ENCODE measurements at places on chromosomes 7 and 10.
A peak's percentile ranks its signal among the peaks of the same experiment; 100 is the strongest.

- DNase-seq = no peak
Observed at GRCh38 chr10:93968540-93968945, 25.2 kb upstream of the PLCE1 start.

GRCh38 chr7:155284496-155285274 lies 13.0 kb upstream of the INSIG1 start:
- no peak for DNase-seq

DNA sequence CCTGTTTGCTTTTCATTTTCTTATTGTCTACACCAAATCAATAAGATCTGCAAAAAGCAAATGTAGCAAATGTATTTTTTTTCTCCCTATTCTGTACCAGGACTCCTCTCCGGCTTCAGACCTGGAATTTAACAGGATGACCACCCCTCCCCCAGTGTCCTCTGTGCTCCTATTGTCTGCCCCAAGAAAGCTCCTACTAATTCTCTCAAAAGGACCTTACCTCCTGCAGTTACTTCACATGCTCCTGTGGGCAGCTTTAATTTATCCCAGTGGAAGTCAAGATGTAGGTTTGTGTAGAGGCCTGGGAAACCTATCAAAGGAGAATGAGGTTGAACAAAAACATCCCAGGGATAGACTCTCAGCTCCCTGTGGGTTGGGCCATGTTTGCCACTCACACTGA lies 31.3 kb downstream of the PLXNA4 start:
- DNase-seq = no peak

- DNase-seq = no peak
Observed at GRCh38 chr7:125568799-125569198, 639.2 kb upstream of the POT1 start.

- DNase-seq = no peak
Observed at GRCh38 chr10:100741378-100742075, 3.9 kb upstream of the PAX2 start.

DNA sequence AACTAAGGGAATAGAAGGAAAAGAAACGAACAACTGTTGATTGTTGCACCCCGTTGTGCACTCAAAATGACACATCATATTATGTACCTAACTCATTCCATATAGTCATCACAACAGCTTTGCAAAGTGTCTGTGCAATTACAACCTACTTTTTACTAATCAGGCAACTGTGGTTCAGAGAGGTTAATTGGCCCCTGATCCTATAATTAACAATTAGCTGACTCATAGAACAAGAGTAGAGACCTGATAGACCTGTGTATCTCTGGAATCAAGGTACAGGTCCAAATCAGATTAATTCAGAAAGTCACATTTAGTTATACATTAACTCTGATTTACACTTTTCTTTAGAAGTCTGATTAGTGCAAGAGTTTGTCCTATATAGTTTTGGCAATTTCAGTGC lies 122.5 kb upstream of the CDK13 start:
- DNase-seq = no peak

DNA sequence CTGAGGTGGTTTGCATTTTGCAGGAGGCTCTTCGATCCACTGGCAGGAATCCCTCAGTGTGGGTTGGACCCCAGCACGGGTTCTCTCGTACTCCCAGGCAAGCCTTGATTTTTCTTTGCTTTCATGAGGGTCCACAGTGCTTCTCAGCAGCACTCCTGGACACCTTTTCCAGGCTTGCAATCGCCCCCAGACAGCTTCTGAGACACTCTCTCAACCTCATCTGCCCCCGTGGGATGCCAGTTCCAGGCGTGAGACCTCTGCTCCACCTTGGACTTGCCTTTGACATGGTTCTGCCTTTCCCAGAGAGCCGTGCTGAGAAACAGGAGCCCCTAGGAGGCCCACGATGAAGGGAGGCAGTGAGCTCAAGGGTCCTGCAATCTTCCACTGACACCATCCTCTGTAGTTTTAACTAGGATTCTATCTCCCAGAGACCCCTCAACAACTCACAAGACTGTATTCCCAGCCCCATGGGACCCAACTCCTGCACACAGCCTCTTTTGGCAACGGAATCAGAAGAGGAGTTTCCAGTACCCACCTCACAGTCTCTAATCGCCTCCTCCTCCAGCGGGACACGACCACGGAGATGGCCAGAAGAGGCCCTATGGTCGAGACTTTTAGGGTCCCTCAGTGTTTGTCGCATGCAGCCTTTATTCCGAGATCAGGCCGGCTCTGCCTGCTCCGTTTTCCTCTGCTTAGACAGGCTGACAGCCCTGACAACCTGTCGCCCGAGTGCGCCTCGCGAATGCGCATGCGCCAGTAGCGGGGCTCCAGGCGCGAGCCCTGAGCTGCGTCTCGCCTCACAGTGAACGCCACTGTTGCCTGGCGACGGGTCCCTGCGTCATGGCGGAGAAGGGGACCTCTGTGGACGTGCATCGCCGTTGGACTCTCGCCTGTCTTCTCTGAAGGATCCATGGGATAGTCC lies 26.0 kb upstream of the ZNF273 start:
- peak; percentile 75 for DNase-seq

- no peak for DNase-seq
Observed at GRCh38 chr10:77636967-77637531, 559 bp downstream of the KCNMA1 start.

- no peak for DNase-seq
Observed at GRCh38 chr7:111833466-111833865, 271.2 kb upstream of the IMMP2L start.

DNA sequence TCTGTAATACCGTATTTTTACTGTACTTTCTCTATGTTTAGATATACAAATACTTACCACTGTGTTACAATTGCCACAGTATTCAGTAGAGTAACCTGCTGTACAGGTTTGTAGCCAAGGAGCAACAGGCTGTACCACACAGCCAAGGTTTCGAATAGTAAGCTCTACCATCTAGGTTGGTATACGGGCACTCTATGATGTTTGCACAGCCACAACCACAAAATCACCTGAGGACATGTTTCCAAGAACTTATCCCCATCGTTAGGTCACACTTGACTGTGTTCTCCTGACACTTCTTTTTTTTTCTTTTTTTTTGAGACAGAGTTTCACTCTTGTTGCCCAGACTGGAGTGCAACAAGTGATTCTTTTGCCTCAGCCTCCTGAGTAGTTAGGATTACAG lies 134.6 kb upstream of the TRIM24 start:
- no peak for DNase-seq

- peak; percentile 56 for DNase-seq
Observed at GRCh38 chr7:123533929-123534382, 439 bp downstream of the IQUB start.

DNA sequence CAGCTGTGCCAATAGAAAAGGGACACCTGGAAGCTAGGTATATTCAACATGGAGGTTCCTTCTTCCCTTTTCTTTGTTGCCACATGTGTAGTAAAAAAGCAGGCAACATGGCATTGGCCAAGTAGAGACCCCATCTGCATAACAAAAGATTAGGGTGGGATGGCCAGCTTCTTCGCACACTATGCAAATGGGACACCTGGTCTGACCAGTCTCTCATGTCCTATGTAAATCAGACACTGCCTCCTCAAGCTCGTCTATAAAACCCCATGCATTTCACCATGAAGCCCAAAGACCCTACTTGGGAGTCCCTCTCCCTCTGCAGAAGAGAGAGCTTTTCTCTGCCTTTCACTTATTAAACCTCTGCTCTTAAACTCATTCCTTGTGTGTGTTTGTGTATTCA lies 53.9 kb downstream of the MYL10 start:
- no peak for DNase-seq

DNA sequence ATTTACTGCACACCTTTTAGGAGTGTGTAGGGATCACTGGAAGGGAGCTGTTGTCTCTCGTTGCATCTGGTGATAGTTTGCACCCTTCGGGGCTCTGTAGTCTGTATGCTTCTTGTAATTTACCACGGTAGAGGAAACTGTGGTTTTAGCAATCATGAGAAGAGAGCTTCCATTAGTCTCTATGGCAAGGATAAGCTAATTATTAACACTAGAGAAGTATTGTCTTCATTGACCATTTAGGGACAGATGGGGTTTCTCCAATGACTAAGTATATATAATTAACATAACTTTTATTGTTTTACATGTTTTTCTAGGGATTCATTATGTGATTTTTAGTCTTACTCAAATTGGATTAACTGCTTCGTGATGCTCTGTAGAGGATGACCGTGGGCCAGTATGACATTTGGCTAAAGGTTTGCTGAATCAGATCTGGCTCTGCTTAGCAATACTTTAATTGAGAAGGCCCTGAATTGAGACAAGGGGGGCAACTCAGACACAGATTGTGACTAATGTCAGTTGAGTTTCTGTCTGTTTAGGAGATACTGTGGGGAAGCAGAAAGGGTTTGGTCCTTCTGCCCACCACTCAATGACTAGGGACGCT lies 8.7 kb downstream of the SLC18A2 start:
- DNase-seq = peak; percentile 40

GRCh38 chr10:126904818-126905701 lies at the start of gene DOCK1:
DOCK1 (plus strand) TSS chr10:126905428; CDS start chr10:126905518, 90 bp downstream.
- peak; percentile 59 for DNase-seq

DNA sequence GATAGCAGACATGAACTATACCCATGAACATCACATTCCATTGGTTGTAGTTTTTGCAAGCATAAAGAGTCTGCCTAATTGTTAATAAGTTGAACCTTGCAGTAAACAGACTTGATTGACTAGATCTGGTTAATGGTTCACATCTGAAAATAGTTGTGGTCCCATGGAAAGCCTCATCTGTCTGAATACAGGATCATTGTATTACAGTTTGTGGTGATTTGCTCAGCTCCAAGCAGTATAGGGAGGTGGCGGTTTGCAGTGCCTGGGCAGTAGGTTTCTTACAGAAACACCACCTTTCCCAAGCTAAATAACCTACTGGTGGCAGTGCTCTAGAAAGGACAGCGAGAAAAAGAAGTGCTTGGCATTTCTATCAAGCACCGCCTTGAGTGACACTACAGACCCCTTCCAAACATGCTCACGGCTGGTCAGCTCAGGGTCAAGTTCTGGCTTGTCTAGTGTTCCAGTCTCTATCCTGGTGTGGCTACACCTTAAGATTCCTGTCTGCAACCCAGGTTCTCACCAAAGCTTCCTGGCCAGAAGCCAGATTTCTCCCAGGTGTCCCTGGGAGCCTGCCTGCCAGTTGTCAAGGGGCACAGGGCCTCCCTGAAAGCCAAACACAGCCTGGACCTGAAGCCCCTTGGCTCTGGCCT lies 119.9 kb downstream of the FANK1 start:
- DNase-seq = no peak
